ENCODE measurements at places on chromosomes 12 and 14.

DNA sequence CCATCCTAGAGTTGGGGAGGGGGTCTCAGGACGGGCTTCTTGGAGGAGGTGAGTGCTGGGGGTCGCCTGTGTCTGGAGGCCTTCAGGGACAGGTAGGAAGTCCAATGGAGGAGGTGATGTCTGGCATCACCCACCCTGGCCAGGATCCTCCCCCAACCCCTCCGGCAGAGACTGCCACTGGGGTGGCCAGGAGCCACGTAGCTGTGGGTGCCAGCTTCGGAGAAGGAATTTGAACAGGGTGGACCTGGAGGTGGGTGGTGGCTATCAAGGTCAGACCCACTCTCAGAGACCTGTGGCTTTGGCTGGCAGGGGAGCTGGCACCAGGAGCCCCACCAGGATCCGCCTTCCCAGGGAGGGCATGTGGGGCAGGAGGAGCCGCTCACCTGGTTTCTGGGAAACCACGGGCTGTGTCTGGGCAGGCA, 9.1 kb downstream of the CEP170B start:
- DNase-seq = no peak

DNA sequence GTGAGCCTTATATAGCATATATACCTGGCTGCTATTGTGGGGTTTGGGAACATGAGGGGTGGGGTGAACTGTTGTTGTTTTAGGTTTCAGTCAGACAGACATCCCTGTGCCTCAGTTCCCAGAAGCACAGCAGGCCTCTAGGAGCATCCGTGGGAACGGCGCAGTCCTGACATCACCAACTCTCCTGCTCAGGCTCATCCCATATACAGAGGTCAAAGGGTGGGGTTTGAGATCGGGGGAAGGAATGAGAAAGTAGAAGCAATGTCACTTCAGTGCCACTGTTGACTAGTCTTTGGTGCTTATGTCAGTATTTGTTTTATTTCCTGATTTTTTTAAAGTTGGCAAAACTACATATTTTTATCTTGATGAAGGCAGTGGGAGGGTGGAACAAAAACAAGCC, 43.1 kb upstream of the A2ML1 start:
- DNase-seq = no peak

DNA sequence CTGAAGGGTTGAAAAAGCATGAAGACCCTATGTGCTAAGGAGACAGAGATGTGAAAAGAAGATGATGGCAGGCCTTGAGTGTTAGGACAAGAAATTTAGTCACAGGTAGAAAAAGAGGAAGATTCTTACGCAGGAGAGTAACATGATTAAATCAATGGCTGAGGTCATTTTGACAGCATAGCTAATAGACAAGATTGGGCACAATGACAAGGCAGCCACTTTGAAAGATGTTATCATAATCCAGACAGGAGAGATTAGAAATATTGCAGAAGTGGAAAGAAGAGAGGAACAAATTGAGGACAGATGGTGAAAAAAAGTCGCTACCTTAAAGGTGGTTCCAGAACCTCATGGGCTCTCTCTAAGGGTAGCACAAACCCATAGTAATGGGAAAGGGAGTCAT, 228.8 kb upstream of the DDHD1 start:
- no peak for DNase-seq

DNA sequence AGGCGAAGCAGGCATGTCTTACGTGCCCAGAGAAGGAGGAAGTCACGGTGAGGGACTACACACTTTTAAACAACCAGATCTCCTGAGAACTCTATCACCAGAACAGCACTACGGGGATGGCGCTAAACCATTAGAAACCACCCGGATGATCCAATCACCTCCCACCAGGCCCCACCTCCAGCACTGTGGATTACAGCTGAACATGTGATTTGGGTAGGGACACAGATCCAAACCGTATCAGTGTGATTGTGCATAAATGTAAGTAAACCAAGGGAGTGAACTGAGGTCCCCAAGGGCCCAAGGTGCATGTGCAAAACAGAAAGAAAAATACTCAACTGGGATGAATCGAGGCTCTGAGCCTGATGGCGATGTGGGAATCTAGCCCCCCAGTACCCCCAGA, 134.2 kb downstream of the DICER1 start:
- no peak for DNase-seq

DNA sequence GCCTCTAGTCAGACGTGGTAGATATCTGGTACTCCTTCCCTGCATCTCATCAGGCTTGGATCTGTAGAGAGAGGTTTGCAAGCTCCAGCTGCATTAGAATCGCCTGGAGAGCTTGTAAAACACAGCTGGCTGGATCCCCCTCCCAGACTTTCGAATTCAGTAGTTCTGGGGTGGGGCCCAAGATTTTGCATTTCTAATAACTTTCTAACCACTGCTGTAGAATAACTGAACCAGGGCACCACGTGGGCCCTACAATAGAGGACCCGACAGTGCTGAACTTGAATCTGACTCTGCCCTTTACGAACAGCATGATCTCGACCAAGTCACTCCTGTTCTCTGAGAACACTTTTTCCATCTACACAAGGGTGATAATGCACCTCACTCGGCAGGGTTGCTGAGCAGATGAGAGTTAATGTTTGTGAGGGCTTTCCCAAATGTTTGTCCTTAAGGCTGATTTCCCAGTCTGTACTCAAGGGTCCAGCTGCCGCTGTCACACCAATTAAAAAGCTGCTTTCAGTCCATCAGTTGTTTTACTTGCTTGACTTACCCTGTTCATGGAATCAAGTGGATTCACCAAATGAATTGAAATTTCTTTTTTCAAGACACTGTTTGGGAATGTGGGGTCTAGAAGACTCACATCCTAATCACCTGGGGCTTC, 86.6 kb upstream of the SLC24A4 start:
- DNase-seq = no peak

- DNase-seq = no peak
Measured at GRCh38 chr12:57148469-57149244, 1.2 kb upstream of the LRP1-AS start.

- DNase-seq = no peak
Measured at GRCh38 chr12:102603021-102603420, 122.7 kb upstream of the IGF1 start.

GRCh38 chr12:46267825-46268582, 839 bp downstream of the SLC38A1 start:
- peak; percentile 44 for DNase-seq

GRCh38 chr14:63573581-63573980, 30.4 kb upstream of the PPP2R5E start:
- DNase-seq = no peak

DNA sequence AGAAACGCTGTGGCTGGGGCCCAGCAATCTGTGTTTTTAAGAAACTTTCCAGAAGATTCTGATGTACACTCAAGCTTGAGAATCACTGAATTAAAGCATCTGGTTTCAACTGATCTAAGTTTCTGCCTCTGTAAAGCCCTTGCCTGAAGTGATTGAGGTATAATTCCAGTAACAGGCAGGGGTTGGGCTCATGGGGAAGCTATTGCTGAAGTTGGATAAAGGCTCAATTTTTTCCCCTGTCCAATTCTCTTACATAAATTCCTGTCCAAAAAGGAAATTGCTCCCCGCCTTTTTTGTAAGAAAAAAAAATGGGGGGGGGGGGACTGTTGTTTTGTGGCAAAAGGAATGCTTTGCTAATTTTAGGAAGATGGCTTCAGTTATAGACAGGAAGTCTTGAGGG, 337.4 kb downstream of the NUAK1 start:
- DNase-seq = no peak

DNA sequence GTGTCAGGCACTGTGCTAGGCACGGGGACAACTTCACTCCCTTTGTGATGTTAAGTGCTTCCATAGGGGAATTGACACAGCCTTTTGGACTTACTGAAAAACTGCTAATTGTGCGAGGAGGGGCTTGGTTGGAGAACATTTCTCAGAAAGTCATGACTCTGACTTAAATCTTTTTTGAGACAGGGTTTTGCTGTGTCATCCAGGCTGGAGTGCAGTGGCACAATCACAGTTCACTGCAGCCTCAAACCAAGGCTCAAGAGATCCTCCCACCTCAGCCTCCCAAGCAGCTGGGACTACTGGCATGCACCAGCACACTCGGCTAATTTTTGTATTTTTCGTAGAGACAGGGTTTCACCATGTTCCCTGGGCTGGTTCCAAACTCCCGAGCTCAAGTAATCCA, 10.2 kb upstream of the LTBP2 start:
- DNase-seq = no peak

DNA sequence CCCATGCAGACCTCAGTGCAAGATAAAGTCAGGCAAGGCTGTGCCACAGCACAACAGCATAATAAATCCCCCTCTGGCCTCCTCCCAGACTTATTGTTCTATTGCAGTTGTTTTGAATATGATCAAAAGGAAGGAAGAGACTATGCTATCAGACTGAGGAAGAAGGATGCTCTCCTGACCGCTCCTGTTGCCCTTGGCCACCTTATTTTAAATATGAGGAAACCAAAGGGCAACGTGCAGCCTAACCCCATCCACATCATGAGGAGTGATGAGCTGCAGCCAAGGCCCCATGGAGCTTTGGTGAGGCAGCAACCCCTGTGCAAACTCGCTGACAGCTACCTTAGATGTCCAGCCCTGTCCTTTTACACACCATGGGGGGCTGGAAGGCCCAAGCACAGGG, 291.7 kb downstream of the ZFP36L1 start:
- DNase-seq = no peak

- DNase-seq = no peak
Measured at GRCh38 chr12:116376354-116377193, 99.1 kb upstream of the MED13L start.

DNA sequence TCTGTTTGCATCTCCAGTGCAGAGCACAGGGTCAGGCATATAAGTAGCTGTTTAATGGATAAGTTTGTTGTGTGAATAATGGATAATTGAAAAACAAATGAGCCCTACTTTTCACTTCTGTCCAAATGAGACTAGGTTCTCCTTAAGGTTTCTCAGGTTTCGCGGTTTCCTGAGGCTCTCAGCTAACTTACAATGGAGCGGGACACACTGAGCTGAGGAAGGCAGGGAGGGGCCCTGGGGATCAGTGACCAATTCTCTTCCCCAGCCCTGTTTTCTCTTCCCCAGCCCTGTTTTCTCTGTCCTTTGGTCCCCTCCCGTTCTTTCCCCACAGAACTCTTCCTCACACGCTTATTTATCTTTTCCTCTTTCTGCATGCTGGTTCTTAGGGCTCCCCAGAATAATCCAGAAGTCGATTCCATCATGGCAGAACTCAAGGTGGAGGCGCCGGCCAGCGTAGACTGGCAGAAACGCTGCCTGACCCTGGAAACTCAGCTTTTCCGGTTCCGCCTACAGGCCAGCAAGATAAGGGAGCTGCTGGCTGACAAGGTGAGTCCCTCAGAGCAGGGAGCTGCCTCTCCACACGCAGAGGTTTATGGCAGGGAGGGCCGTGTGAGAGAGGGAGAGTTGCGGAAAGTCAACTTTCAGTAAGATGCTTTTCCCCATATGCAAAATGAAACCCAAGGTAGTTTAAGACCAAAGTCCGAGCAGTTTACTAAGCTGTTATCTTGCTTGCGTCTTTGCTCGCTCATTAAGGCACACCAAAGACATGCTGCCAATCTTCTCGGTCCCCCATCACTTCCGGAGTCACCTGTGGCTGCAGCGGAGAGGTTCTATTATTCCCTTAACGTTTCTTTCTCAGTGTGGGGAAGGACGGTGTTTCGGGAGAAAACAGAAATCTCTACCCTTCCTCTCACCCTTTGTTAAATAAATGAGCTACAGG, 8.6 kb downstream of the PLEKHH1 start:
- no peak for DNase-seq
